ENCODE measurements at places on chromosomes 2 and 18.

GRCh38 chr2:152383702-152384101 is 48.7 kb downstream of the FMNL2 start:
- no peak for DNase-seq

GRCh38 chr2:148184976-148185375 is 164.1 kb downstream of the MBD5 start:
- DNase-seq = no peak

DNA sequence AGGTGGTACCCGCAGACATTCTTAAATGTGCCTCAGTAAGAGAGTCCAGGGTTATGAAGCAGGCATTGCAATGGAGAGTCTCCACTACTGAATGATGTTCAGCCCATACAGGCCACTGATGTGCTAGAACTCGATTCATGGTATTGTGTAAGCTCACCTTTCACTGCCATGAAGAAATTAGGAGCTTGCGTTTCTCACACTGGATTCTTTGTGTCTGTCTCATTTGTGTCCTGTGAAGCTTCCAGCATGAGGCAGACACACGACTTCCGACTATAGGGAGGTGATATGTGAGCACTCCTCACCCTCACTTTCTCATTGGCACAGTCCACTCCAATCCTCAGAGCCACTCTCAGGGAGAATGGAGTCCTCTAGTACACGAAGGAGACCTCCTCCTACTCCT is 677.4 kb upstream of the RAB6C start:
- DNase-seq = no peak

DNA sequence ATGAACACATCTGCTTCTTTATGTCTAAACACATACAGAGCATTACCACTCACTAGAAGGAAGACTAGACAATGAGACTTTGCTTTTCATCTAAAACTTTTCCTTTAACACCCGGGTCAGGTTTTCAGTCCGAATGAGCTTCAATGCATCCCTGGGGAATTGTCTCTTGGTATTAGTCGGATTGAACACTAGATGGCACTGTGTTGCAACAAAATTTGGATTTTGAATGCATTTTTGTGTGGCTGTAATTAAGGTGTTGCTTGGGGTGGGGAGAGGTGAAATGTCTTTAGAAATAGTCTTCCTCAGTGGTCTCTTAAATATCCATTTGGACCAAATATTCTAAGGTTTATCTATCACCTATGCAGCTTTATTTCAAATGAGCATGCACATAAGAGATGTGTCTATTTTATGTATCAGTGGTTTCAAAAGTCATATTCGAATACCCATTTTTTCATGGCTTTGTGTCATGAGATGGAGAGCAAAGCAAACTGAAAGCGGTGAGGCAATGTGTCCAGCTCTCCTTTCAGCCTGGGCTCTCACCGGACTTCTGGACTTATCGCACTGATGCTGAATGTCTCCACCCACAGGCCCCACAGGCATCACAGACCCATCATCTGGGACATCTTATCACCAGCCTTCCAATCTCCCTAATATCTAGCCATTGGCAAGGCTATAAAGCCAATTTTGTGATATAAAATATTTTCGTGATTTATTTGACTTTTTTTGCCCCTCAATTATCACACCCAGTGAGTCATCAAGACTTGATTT is 510.3 kb downstream of the RNF144A start:
- DNase-seq = no peak

Data from stimulated activated CD8-positive, alpha-beta memory T cell treated with anti-CD3 and anti-CD28 coated beads, Interleukin-7, amount 100 ng/mL, for 24 hours (primary cell).